Smooth muscle cell of the pulmonary artery (primary cell): ENCODE measurements at places on chromosomes 6 and 20. TPM values are rescaled to one million over a fixed set of nuclear protein-coding genes. Genes with fewer than 3 reads are reported as not detected.

The PKIB gene
- 6.5 and 35.7 TPM in 2 replicates for total RNA-seq

The DNAH8 gene
- total RNA-seq, result under 0.01 TPM in 1 of 2 replicates, not detected in the other

The OPN5 gene
- not detected in 2 replicates for total RNA-seq

The COX4I2 gene
- total RNA-seq, result 0.13 TPM in 1 of 2 replicates, not detected in the other

The NT5E gene
- total RNA-seq, result 593 and 667 TPM in 2 replicates

The ANKRD66 gene
- total RNA-seq, result not detected in 2 replicates

The DLK2 gene
- total RNA-seq, result 0.20 and 0.86 TPM in 2 replicates

The GNAS-AS1 gene
- 0.72 and 1.2 TPM in 2 replicates for total RNA-seq

The GTSF1L gene
- not detected in 2 replicates for total RNA-seq

The ADGRF4 gene
- 0.07 and 0.10 TPM in 2 replicates for total RNA-seq

The NOX3 gene
- total RNA-seq, result not detected in 2 replicates

The UBE2C gene
- total RNA-seq, result 2.1 and 7.9 TPM in 2 replicates

The HAO1 gene
- not detected in 2 replicates for total RNA-seq
